ENCODE measurements at places on chromosomes 13 and 19. TPM values are rescaled to one million over a fixed set of nuclear protein-coding genes. Genes with fewer than 3 reads are reported as not detected.

The TJP3 gene
- total RNA-seq = not detected

The MEIOSIN gene
- total RNA-seq = not detected

The OVOL3 gene
- not detected for total RNA-seq

The C3 gene
- 3.1 TPM for total RNA-seq

The CGB5 gene
- not detected for total RNA-seq

The GIPC3 gene
- not detected for total RNA-seq

DNA sequence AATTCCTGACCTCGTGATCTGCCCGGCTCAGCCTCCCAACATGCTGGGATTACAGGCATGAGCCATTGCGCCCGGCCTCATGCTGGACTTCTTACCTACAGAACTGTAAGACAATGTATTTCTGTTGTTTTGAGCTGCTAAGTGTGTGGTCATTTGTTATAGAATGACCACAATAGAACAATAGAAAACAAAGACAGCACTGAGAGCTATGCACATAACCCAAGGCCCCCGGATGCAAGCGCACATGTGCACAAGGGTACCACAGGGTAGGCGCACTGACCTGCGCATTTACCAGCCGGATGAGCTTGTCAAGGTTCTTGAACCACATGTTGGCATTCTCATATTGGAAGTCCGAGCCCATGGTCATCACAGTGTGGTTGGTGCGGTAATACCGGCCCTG is 5.6 kb downstream of the MAN2B1 start:
- H3K27ac ChIP-seq = no peak overlapping the region
- no peaks in the 10 kb centered on the region for H3K4me1 ChIP-seq
- DNase-seq = no peak
- no peak overlapping the region for H3K4me3 ChIP-seq
- no peaks in the 10 kb centered on the region for H3K27me3 ChIP-seq

GRCh38 chr13:103852036-103852435 is 785.8 kb upstream of the SLC10A2 start:
- no peak overlapping the region for H3K27ac ChIP-seq
- H3K4me1 ChIP-seq = no peaks in the 10 kb centered on the region
- H3K4me3 ChIP-seq = no peak overlapping the region
- H3K27me3 ChIP-seq = no peaks in the 10 kb centered on the region

GRCh38 chr13:74755065-74755464 is 620.9 kb upstream of the KLF12 start:
- H3K27me3 ChIP-seq = no peaks in the 10 kb centered on the region
- peak; percentile 22 for DNase-seq
- H3K36me3 ChIP-seq = no peaks in the 10 kb centered on the region
- no peaks in the 10 kb centered on the region for H3K4me1 ChIP-seq

DNA sequence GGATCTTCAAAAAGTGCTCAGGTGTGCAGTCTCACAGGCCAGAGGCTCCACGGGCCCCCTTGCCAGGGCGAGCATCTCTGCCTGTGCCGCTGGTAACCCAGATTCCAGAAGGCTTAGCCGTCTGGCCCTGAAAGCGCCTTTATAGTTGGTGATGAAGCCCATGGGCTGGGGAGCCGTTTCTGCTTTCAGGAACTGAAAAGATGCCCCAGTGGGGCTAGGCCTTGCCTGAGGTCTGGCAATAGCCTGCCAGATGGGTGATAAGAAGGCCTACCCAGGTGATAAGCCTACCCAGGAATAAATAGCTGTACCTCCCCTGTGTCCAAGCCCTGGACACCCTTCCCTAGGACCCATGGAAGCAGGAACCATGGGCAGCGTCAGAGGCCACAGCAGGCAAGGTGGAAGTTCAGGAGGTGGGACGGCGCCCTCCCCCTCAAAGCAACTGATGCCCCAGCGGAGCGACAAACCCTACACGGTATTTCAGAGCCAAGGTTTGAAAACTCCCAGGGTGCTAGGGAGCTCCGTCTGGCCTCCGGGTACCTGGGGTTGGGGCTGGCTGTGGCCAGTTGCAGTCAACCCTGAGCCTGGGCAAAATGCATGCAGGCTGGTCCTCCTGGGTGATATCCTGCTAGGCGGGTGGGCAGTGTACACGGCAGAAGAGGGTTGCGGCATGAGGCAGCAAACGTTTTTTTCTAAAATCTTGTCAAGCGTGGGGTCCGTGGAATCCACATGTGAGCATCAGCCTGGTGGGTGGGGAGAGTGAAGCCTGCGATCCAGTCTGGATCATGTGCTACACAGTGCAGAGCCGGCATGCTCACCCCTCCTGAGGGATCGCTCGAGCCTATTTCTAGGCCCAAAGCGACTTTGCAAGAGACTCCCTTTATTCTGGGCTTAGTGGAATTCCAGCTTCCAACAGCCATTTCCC is 45.3 kb downstream of the ACTN4 start:
- H3K4me3 ChIP-seq = peak overlapping the region; percentile 21
- no peaks in the 10 kb centered on the region for H3K27me3 ChIP-seq
- peak; percentile 35 for DNase-seq
- peak overlapping the region; percentile 94 for H3K27ac ChIP-seq
- H3K4me1 ChIP-seq = peaks cover 57% of the 10 kb centered on the region
- H3K36me3 ChIP-seq = no peaks in the 10 kb centered on the region

GRCh38 chr19:18128805-18129204 is 24.2 kb upstream of the PIK3R2 start:
- no peaks in the 10 kb centered on the region for H3K4me1 ChIP-seq
- H3K27ac ChIP-seq = no peak overlapping the region
- no peak overlapping the region for H3K4me3 ChIP-seq
- DNase-seq = no peak
- no peaks in the 10 kb centered on the region for H3K27me3 ChIP-seq

DNA sequence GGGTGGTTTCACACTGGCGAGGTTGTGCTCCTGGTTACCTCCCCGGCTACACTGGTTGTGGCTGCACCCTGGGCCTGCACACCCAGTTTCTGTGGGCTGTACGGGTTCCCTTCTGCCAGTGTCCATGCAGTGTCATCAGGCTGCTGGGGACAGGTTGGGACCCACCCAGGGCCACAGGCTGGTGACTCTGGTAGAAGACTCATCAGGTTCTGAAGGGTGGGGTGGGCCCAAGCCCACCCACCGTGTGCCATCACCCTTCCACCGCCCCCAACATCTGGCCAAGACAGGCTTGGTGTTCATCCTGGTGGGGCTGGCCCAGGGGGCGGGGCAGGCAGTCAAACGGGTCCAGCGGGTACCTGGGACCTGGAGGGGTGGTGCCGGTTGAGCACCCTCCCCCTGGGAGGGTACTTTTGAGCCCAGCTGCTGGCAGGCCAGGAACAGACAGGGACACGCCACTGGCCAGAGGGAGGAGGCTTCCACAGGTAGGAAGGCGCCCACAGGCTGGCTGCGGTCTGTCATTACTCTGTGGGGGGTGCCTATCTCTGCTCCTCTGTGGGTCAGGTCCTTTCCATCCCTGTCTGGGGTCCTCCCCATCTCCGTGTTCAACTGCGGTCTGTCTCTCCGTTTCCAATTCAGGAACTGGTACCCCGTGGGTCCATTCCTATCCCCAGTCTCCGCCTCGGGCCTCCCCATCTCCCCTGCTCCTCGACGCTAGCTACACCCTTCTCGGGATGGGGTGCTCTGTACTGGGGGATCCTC is at the start of gene RNF225:
Gene RNF225 (plus strand): TSS at position 437 of the 759 bp plus-strand sequence. CDS start 434 bp downstream, outside the sequence.
- H3K27ac ChIP-seq = no peak within 1 kb of the TSS
- H3K36me3 ChIP-seq = peaks cover 25% of the 10 kb centered on the region
- DNase-seq = no peak
- H3K27me3 ChIP-seq = no peaks in the 10 kb centered on the region
- H3K4me3 ChIP-seq = 0 out of 2 replicates have a peak within 1 kb of the TSS, but pooled peaks have one; percentile 12
- H3K4me1 ChIP-seq = peaks cover under 1% of the 10 kb centered on the region

DNA sequence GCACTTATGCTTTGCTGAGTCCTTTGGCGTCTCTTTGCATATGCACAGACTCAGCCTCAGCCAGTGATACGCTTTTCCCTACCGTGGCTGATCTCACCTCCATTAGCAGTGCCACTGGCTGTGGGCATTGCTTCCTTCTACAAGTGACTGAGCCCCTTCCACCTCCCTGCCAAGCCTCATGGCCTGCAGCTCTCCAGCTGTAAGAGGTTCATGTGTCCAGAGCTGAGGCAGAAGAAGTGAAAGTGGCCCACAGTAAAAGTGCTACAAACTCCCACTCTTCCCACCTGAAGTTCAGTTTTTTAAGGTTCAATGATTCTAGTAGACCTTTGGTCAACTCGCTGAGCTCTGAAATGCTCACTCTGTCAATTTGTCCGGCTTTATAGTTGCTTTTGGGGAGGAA is 44.7 kb downstream of the SMARCA4 start:
- H3K36me3 ChIP-seq = peaks cover 12% of the 10 kb centered on the region
- no peaks in the 10 kb centered on the region for H3K4me1 ChIP-seq
- H3K4me3 ChIP-seq = no peak overlapping the region
- DNase-seq = no peak
- no peaks in the 10 kb centered on the region for H3K27me3 ChIP-seq

DNA sequence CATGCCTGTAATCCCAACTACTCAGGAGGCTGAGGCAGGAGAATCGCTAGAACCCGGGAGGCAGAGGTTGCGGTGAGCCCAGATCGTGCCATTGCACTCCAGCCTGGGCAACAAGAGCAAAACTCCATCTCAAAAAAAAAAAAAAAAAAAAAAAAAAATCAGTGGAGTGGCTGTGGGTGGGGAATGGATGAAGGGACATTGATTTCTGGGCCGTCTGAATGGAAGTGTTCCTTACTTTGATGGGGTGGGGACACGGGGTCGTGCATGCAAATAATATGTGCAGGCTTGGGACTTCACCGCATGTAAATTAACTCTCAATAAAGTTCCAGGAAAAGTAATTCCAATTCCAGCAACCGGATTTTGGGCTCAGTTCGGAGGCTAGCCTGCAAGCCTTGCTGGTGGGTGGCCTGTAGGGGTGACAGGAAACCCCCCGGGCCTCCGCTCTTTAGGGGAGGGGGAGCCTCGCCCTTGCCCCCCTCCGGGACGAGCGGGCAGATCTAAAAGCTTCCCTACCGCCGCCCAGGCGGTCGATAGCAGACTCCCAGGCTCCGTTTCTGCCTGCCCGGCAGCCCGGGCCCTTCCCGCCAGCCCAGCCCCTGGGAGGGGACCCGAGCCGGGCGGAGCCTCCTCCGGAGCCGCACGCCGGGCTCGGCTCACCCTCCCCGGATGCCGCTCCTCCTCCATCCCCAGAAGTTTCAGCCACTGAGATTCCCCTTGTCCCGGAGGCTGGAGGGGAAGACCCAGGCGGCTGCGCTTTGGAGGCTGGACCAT is 48.0 kb upstream of the ADGRE5 start:
- H3K4me3 ChIP-seq = peak overlapping the region; percentile 41
- H3K27me3 ChIP-seq = no peaks in the 10 kb centered on the region
- DNase-seq = peak; percentile 36
- no peaks in the 10 kb centered on the region for H3K36me3 ChIP-seq

DNA sequence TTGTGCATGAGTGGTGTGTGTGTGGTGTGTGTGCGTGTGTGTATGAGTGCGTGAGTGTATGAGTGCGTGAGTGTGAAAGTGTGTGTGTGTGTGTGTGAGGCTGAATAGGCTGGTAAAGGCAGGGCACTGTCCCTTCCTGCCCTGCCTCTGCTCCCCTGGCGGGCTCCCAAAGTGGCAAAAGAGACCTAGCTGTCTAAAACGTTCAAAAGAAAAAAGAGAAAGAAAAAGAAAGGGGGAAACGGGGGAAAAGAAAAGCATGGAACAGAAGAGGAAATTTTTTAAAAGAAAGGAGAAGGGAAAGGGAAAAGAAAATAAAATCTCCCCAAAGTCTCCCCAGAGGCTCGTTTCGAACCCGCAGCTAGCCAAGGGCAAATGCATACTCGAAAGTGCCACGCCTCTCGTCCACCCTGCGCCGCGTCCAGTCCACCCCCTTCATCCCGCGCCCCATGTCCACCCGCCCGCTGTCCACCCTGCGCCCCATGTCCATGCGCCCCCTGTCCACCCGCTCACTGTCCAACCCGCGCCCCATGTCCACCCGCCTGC is 37.0 kb upstream of the FLT1 start:
- H3K27ac ChIP-seq = no peak overlapping the region
- DNase-seq = peak; percentile 55
- H3K27me3 ChIP-seq = no peaks in the 10 kb centered on the region
- peak overlapping the region; percentile 68 for H3K4me3 ChIP-seq
- no peaks in the 10 kb centered on the region for H3K36me3 ChIP-seq
- H3K4me1 ChIP-seq = peaks cover 5% of the 10 kb centered on the region

DNA sequence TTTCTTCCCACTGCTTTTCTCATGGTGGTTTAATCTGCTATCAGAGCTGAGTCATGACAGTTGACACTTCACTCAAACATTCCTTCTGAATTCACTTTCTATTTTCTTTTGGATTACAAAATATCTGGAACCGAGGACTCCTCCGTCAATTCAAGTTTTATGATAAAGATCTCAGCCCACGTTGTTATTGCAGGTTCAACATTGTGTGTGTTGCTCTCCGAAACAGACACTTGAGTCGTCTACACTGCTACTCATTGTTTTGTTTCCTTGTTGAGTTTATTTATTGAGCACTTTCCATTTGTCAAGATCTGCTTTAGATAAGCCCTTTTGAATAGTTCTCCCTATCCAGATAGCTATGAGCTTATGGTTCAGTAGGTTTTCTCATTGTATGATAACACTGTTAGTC is 636.1 kb upstream of the GPC6 start:
- DNase-seq = no peak
- no peaks in the 10 kb centered on the region for H3K36me3 ChIP-seq
- H3K27ac ChIP-seq = no peak overlapping the region
- no peaks in the 10 kb centered on the region for H3K27me3 ChIP-seq
- no peaks in the 10 kb centered on the region for H3K4me1 ChIP-seq

- no peaks in the 10 kb centered on the region for H3K27me3 ChIP-seq
- peak; percentile 87 for DNase-seq
- peak overlapping the region; percentile 25 for H3K27ac ChIP-seq
- H3K36me3 ChIP-seq = no peaks in the 10 kb centered on the region
- peak overlapping the region; percentile 33 for H3K4me3 ChIP-seq
Observed at GRCh38 chr13:76148926-76149325, 512.8 kb downstream of the LMO7 start.

DNA sequence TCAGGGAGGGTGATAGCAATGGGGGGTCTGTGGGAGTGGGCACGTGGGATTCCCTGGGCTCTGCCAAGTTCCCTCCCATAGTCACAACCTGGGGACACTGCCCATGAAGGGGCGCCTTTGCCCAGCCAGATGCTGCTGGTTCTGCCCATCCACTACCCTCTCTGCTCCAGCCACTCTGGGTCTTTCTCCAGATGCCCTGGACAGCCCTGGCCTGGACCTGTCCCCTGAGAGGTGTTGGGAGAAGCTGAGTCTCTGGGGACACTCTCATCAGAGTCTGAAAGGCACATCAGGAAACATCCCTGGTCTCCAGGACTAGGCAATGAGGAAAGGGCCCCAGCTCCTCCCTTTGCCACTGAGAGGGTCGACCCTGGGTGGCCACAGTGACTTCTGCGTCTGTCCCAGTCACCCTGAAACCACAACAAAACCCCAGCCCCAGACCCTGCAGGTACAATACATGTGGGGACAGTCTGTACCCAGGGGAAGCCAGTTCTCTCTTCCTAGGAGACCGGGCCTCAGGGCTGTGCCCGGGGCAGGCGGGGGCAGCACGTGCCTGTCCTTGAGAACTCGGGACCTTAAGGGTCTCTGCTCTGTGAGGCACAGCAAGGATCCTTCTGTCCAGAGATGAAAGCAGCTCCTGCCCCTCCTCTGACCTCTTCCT is 9.3 kb upstream of the CEACAM7 start:
- H3K27me3 ChIP-seq = peaks cover 7% of the 10 kb centered on the region
- H3K36me3 ChIP-seq = no peaks in the 10 kb centered on the region
- no peak for DNase-seq
- no peak overlapping the region for H3K4me3 ChIP-seq
- no peak overlapping the region for H3K27ac ChIP-seq
- H3K4me1 ChIP-seq = no peaks in the 10 kb centered on the region
